Tongue (tissue), 3 donors: ENCODE measurements at places on chromosomes 2 and 18.

DNA sequence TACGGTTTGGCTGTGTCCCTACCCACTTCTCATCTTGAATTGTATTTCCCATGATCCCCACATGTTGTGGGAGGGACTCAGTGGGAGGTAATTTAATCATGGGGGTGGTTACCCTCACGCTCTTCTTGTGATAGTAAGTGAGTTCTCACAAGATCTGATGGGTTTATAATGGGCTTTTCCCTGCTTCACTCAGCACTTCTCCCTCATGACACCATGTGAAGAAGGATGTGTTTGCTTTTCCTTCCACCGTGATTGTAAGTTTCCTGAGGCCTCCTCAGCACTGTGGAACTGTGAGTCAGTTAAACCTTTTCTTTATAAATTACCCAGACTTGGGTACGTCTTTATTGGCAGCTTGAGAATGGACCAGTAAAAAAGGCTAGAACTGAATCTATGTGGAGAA, 750.0 kb upstream of the ID2 start:
- no peak for DNase-seq

- DNase-seq = no peak
Observed at GRCh38 chr18:69365658-69366057, 35.0 kb upstream of the DOK6 start.

- no peak for DNase-seq
Observed at GRCh38 chr2:200054681-200055468, 99.5 kb downstream of the MAIP1 start.

- peak; percentile 46 for DNase-seq
Observed at GRCh38 chr2:5373200-5373599, 319.0 kb upstream of the SOX11 start.

- DNase-seq = no peak
Observed at GRCh38 chr2:103605071-103605780, 843.4 kb downstream of the TMEM182 start.

GRCh38 chr2:128536925-128537620, 218.4 kb upstream of the HS6ST1 start:
- DNase-seq = no peak

GRCh38 chr18:8979258-8979988, 123.1 kb upstream of the NDUFV2 start:
- no peak for DNase-seq

DNA sequence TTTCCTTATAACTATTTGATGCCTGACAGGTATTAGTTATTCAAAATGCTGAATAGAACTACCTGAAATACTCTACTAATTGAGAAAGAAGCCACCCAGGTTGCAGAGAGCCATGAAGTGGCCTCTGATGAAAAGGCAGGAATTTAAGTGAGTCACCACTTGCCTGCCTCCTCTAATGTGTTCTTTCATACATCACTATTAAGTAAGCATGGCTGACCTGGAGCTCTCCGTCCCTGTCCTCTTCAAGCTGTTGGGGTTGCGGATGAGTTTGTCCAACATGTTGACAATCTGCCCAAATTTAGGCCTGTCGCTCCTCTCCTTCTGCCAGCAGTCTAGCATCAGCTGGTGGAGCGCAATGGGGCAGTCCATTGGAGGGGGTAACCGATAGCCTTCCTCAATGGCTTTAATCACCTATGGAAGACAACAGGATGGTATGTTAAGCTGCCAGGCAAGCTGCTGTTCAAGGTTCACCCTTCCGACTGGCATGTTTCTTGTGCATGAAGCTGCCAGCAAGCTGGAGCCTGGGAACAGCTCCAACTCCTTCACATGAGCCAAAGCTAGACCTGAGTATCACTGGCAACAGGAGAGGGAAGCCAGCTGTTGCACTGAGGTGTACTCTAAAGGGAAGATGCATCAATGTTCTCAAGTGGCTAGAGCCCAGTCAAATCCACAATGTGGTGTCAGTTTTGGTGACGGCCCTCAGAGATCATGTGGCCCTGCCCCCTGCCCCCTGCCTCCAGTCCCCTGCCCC, 142.2 kb downstream of the EPHA4 start:
- DNase-seq = peak; percentile 26

DNA sequence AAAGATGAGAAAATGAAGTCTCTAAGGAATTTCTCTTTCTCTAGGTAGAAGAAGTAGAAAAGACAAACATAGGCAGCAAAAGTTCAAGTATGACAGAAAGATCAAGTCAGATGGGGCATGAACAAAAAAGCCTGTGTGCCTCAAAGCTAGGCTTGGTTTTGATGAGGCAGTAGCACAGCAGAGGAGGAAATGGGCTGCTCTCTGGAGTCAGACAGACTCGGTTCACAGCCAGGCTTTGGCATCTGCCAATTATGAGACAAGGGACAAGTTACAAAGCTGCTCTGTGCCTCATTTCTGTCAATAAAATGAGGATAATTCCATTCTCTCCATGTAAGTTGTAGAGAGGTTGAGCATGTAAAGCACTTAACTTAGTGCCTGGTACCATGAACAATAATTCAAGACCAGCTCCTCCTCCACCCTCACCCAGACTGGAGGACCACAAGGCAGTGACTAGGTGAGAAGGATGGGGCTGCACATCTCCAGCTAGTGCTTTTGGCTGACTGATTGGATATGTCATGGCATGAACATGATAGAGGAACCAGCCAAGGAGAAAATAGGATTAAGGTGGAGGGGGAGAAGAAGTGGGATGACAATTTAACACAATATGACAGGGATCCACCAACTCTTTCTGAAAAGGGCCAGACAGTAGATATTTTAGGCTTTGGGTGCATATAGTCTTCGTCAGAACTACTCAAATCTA, 84.6 kb downstream of the TMEM163 start:
- no peak for DNase-seq

- DNase-seq = peak; percentile 12
Observed at GRCh38 chr18:2392446-2392845, 178.9 kb downstream of the METTL4 start.

- peak; percentile 44 for DNase-seq
Observed at GRCh38 chr18:24322584-24323136, 75.0 kb downstream of the OSBPL1A start.

- no peak for DNase-seq
Observed at GRCh38 chr2:196213252-196213980, 42.0 kb upstream of the STK17B start.

GRCh38 chr2:234411793-234412192, 85.1 kb downstream of the ARL4C start:
- no peak for DNase-seq

- DNase-seq = no peak
Observed at GRCh38 chr18:63373161-63373560, 6.2 kb upstream of the KDSR start.

DNA sequence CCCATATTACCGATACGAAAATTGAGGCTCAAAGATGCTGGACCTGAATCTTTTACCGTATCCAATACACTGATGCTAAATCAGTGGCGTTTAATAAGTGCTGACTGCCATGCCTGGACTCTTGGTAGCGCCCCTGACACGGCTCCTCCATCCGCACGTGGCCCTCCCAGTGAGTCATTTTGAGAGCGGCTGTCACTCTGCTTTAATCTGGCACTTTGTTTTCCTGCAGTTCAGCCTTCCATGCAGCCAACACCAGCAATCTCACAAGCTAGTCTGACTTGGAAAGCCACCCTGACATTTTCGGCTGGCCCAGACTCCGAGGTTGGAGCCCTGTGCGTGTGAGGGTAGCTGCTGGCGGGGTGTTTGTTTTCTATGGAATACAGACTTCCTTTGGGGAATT, 155.1 kb upstream of the LMAN1 start:
- DNase-seq = peak; percentile 48

- no peak for DNase-seq
Observed at GRCh38 chr2:62845256-62845655, 139.7 kb downstream of the EHBP1 start.

DNA sequence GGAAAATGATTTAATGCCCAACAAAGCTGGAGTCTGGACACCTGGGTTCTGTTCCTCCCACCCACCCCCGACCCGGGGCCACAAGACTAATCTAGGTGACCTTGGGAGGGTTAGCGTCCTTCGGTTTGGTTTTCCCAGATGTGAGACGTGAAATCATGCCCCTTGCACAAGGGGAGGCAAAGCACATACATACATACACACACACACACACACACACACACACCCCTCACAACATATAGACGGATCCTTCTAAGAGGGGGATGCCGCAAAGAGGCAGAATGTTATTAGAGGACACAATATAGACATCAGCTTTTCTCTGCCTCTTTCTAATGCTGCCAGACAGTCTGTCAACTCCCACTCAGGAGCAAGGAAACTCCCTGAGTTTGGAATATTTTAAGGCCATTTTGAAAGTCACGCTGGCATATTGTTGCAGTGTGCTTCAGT, 616 bp upstream of the RBMS1 start:
- peak; percentile 39 for DNase-seq

GRCh38 chr18:37913051-37913450, 347.5 kb upstream of the CELF4 start:
- no peak for DNase-seq

DNA sequence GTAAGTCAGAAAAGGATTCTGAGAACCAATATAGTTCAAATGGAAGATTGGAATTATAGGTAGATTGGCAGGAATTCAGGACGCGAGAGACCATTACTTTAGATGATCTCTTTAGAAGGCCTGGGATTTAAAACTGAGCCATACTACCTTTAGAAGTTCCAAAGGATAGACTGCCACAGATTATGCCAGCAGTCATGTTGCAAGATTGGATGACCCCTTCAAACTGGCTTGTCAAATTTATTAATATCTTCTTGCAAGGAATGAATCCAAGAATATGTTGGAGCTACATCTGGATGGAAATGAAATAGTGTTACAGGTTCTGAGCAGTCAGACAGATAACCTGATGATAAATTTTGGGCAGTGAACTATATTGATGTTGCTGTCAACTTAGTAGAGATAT, 22.0 kb downstream of the BABAM2 start:
- no peak for DNase-seq

- DNase-seq = no peak
Observed at GRCh38 chr18:79549638-79550000, 130.0 kb upstream of the CTDP1 start.

- DNase-seq = peak; percentile 82
Observed at GRCh38 chr18:21179590-21180220, 62.3 kb upstream of the GREB1L start.

DNA sequence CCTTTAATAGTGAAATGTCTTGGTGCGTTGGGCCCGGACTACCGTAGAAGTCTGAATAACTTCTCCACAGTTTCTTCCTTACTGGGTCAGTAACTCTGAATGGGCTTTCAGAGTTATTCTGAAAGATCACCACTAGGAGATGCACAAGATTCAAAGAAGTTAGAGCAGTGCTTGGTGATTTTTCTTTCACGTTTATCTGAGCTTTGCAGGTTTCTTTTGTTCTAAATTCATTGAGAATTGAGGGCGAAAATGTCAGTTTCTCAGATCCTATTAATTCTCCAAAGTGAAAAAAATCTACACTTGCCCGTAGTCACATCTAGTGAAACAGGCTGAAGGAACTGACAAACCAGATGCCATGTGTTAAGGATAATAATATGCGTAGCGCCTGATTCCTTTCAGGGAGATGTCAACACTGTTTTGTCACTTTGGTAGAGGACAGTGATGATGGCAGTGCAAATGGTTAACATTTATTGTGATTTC, 70.1 kb downstream of the QPCT start:
- peak; percentile 84 for DNase-seq

- DNase-seq = peak; percentile 50
Observed at GRCh38 chr2:65566617-65567016, 134.2 kb upstream of the SPRED2 start.

- peak; percentile 2 for DNase-seq
Observed at GRCh38 chr2:122748552-122749011, 993.1 kb downstream of the TSN start.

- DNase-seq = no peak
Observed at GRCh38 chr2:55888936-55889335, 34.6 kb downstream of the EFEMP1 start.

DNA sequence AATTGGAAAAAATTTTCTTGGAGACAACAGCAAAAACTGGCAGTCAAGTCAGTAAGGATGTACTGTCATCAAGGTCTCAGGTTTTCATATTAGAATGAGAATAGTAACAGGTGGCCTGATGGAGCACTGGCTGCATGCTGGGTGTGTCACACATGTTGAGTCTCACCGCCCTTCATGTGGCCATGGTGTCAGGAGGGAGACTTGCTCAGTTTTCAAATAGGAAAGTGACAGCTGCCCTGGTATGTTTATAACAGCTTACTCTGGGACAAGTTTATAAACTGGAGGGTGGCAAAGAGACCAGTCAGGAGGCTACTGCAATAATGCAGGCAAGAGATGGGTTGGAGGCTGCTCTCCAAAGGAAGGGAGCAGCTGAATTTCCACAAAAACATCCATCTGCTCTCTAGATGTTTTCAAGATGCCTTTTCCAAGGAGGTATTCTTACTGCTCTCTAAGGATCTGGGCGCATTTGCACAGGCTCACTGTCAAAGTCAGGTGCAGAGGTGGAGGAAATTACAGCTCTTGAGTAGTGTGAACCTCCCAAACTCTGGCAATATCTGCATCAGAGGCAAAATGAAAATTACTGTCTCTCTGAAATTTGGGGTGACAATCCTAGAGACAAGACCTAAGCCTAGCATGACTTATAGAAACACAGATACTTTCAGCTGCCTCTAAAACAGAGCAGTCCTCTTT, 321.9 kb upstream of the RAB12 start:
- peak; percentile 80 for DNase-seq

- DNase-seq = no peak
Observed at GRCh38 chr2:27724191-27724590, 47.3 kb upstream of the MRPL33 start.

- no peak for DNase-seq
Observed at GRCh38 chr2:69571189-69571588, 72.3 kb downstream of the AAK1 start.

- DNase-seq = no peak
Observed at GRCh38 chr2:55425431-55425831, 5.8 kb upstream of the CCDC88A start.

GRCh38 chr18:7116001-7116730, 1.4 kb downstream of the LAMA1 start:
- DNase-seq = peak; percentile 41

DNA sequence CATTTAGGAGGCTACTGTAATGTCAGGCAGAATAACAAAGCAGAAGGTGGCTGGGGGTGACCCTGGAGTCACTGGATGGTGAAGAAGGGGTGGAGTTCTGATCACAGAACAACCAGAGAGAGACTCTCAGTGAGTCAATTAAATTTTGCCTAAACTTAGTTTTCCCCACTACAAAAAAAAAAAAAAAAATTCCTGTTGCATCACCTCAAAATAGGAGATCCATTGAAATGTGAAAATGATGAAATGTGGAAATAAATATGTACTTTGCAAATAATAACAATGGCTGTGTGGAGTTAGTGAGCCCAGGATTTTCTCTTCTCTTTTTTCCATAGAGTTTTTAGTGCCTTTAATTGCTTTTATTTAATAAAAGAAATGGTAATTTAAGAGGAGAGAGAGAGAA, 165.5 kb downstream of the GFPT1 start:
- DNase-seq = no peak

DNA sequence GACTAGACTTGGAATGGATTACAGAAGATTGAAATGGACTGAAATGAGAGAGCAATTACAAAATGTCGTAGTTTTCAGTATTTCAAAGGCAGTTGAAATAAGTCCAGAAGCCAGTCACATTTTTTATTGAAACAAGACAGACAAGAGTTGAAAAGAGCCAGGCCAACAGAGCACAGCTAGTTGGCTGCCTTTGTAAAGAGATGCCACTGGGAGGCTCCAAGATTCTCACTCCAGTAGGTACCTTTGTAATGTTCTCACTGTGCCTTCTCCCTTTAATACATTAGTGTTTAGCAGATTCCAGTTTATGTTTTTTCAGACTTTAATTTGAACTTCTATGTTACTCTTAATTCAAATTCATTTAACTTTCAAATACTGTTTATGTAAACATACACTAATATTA, 234.8 kb downstream of the DSEL start:
- DNase-seq = no peak

- DNase-seq = no peak
Observed at GRCh38 chr2:8303322-8303832, 378.5 kb upstream of the ID2 start.

GRCh38 chr2:21289989-21290388, 166.2 kb downstream of the TDRD15 start:
- no peak for DNase-seq
